Uterus (tissue), 4 donors: ENCODE measurements at places on chromosomes 11 and 22.

GRCh38 chr11:96969251-96969650, 579.4 kb downstream of the JRKL start:
- DNase-seq = no peak

GRCh38 chr11:59009661-59010060, 70.4 kb downstream of the GLYATL1 start:
- no peak for DNase-seq

GRCh38 chr11:6468712-6469495, 4.8 kb downstream of the TRIM3 start:
- DNase-seq = peak; percentile 89

DNA sequence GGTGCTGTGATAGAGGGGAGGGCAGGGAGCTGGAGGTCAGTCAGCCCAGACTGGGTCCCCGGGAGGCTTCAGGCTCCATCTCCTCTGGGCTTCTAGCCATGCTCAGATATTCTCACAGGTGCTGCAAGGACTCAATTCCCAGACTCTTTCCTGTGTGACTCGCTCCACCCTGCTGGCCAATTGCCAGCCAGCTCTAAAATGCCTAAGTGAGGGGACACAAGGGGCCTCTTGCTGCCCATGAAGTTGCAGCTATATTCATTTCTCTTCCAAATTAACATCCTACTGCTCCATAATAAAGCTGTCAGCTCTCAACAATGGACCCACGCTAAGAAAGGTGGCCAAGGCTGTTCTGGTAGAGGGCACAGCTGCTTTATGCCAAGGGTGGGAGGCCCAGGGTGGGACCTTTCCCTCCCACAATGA, 101.5 kb downstream of the PLEKHA7 start:
- DNase-seq = no peak

GRCh38 chr11:6523253-6523652, 26.2 kb downstream of the DNHD1 start:
- DNase-seq = no peak

DNA sequence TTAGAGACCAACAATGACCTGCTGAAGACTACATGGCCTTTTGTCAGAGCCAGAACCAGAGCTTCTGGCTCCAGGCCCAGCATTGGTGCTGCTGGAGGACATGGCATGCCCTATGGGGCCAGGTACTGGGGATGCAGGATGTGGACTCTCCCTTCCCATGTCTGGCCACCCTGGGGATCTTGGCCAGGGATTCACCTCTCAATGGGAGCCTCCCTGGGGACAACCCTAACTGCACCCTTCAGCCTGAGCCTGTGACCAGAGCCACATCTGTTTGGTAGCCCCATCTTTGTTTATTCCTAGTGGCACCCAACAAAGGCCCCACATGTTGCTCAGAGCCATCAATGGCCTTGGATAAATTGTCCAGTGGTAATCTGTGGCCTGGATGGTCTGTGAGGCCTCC, 5.8 kb downstream of the KLHL35 start:
- no peak for DNase-seq
